ENCODE measurements at places on chromosomes 5 and 9. TPM values are rescaled to one million over a fixed set of nuclear protein-coding genes. Genes with fewer than 3 reads are reported as not detected.

The GAPT gene
- not detected for total RNA-seq

The ACSL6 gene
- total RNA-seq = not detected

The MUSK gene
- not detected for total RNA-seq

The BHMT2 gene
- total RNA-seq = 1.2 TPM

DNA sequence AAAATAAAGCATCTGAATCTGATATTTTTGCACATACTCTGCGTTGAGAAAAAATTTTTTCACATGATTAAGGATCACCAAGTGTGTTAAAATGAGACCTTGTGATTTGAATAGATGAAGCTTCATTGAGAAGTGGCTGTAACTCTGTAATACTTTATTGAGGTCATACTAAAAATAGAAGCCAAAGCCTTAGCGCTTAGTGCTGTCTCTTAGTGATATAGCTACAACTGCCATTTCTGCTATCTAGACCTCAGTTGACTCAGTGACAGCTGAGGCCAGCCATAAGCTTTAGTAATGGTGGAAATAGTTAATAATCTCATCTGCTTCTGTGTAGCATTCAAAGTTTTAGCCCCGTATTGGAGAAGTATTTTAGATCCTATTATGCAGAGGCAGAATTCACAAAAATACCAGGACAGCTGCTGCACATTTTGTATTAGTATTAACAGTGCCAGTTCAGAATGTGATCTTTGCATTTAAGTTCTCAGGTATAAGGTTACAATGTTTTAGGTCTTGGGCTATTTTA, 107.4 kb upstream of the SGCD start:
- no peak overlapping the region for H3K4me3 ChIP-seq
- no peaks in the 10 kb centered on the region for H3K4me1 ChIP-seq
- H3K27me3 ChIP-seq = no peaks in the 10 kb centered on the region
- H3K27ac ChIP-seq = no peak overlapping the region
- no peaks in the 10 kb centered on the region for H3K36me3 ChIP-seq
- DNase-seq = no peak

- H3K4me3 ChIP-seq = peak overlapping the region; percentile 3
- no peaks in the 10 kb centered on the region for H3K27me3 ChIP-seq
- DNase-seq = no peak
- H3K4me1 ChIP-seq = peaks cover 45% of the 10 kb centered on the region
- no peaks in the 10 kb centered on the region for H3K36me3 ChIP-seq
- H3K27ac ChIP-seq = peak overlapping the region; percentile 83
These were observed 564.9 kb upstream of the TUSC1 start for GRCh38 chr9:26243029-26243697.

GRCh38 chr5:10455277-10455670, 13.6 kb downstream of the ROPN1L start:
- DNase-seq = no peak
- H3K27ac ChIP-seq = peak overlapping the region; percentile 92

DNA sequence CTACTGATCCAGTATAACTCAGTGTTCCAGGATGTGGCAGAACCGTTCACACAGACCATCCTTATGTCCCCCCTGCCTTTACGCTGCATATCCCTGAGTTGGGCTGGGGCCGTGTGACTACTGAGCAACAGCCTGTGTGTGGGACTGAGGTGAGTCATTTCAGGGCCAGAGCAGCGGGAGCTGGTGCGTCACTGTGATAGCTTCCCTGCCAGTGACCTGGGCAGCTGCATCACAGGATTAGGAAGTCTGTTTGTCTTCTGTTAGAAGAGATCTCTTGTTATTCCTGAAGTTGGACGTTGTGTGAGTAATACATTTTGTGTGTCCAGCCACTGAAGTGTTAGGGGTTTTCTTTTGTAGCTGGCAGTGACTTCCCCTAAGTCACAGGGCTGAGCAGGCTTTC, 35.6 kb downstream of the TPPP start:
- DNase-seq = peak; percentile 65
- H3K4me1 ChIP-seq = peaks cover 15% of the 10 kb centered on the region
- peak overlapping the region; percentile 75 for H3K27ac ChIP-seq
- H3K27me3 ChIP-seq = no peaks in the 10 kb centered on the region

GRCh38 chr9:5714501-5715401, 85.8 kb downstream of the RIC1 start:
- no peak overlapping the region for H3K4me3 ChIP-seq
- peak; percentile 19 for DNase-seq
- H3K4me1 ChIP-seq = peaks cover 68% of the 10 kb centered on the region
- H3K36me3 ChIP-seq = peaks cover 61% of the 10 kb centered on the region
- H3K27ac ChIP-seq = peak overlapping the region; percentile 32

DNA sequence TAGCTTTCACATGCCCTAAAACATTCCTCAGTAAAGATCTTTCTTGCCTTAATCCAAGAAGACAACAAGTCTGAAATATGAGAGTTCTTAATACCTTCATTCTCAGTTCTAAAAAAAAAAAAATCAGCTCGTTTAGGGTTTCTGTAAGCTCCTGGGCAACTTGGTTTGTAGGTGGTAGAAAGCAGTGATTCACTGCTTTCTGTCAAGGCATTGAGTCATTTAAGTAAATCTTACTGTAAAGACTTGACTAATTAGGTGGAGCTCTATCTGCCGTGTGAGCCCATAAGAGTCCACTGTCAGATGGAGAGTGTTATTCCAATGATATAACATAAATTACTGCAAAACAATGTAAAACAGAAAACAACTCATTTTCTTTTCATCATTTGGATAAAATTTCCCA, 56.1 kb upstream of the MAST4 start:
- H3K36me3 ChIP-seq = no peaks in the 10 kb centered on the region
- no peaks in the 10 kb centered on the region for H3K27me3 ChIP-seq
- no peak overlapping the region for H3K4me3 ChIP-seq
- no peak overlapping the region for H3K27ac ChIP-seq

GRCh38 chr5:64918083-64918482, 149.4 kb downstream of the CWC27 start:
- no peak overlapping the region for H3K27ac ChIP-seq
- DNase-seq = no peak
- no peak overlapping the region for H3K4me3 ChIP-seq
- peaks cover 16% of the 10 kb centered on the region for H3K4me1 ChIP-seq
- H3K27me3 ChIP-seq = no peaks in the 10 kb centered on the region

DNA sequence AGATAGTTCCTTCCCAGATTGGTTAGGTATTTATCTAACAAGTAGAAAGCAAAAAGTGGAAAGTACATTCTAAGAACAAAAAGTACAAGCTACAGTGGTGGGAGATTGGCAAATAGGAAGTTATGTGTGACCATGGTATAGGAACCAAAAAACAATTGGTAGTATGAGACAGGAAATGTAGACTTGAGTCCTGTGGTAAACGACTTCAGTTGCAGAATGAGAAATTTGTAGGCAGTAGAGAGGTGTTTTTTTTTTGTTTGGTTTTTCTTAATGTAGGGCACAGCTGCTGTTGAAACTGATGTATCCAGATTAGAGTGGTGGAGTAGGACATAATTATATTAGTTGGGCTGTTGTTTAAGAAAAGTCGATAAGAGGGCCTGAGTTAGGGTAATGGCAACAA, 72.0 kb downstream of the CCNH start:
- peaks cover 25% of the 10 kb centered on the region for H3K4me1 ChIP-seq
- no peak overlapping the region for H3K4me3 ChIP-seq
- H3K36me3 ChIP-seq = peaks cover 68% of the 10 kb centered on the region
- DNase-seq = no peak
